Fibroblast of skin of back (primary cell): ENCODE measurements at places on chromosomes 1 and 21.

GRCh38 chr1:109270623-109271317 lies 12.2 kb downstream of the PSRC1 start:
- DNase-seq, result no peak

DNA sequence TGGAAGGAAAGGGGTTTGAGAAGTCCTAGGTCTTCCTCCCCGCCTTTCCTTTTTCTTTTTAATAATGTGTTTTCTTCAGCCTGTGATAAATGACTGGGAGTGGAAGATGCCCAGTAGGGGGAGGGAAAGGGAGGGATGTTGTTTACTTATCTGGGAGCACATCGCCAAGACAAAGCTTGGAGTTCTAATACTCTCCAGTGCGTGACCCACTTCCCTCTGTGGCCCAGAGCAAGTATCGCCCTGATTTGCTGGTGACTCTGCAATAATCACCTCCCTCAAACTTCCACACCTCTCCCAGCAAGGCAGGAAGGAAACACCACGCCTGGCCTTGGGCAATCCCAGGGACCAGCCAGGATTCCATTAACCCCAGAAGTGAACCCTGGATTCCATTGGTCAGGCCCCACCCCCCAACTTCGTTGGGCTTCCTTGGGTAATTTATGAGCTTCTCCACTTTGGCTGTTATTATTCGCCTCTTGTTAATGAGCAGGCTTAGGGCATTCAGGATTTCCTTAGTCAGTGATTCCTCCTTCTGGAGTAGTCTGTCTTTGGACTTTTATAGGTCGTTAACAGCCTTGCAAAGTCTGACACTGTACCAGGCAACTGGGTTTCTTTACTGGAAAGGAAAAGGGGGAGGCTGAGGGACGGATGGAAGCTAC lies 24.3 kb upstream of the GRHL3 start:
- no peak for DNase-seq

GRCh38 chr1:64745986-64746940 lies 1.4 kb downstream of the RAVER2 start:
- no peak for DNase-seq

GRCh38 chr1:219480011-219480410 lies 132.9 kb downstream of the ZC3H11B start:
- DNase-seq, result peak; percentile 36

DNA sequence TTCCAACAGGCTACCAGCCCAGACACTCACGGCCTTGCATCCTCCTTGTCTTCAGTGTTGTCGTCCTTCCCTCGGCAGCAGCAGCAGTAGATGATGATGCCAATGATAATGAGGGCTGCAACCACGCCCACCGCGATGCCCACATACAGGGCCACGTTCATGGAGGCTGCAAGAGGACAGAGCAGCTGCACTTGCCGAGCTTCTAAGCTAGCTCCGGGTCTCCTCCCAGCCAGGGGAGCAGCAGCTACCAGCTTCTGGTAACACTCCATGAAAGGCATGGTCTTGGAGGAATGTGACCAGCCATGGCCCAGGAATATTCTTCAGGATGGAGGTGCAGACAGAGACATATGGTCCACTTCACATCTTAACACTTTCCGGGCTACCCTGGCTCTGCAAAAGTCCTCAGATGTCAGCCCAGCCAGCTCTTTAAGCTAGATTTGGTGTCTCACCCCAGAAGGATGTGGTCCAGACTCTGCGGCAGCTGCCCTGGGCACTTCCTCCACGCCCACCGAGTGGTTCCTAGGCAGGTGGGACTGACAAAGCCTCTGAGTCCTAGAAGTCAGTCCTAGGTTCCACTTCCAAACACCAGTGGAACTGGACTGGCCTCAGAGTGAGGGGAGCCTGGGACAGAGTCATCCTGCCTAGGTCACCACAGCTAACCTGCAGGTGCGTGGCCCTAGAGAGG lies 35.1 kb downstream of the GPA33 start:
- no peak for DNase-seq

DNA sequence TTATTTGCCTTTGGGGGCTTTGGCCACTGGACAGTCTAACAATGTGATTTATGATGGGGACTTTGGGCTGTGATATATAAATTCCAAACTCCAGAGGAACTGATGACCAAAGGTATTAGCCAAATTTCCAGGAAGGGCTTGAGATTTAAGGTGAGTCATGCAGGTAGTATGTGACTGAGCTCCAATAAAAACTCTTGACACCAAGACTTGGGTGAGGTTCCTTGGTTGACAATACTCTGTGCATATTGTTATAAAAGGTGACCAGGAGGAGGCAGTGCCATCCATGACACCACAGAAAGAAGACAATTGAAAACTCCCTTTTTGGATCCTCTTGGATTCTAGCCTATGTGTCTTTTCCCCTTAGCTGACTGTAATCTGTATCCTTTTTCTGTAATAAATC lies 392.7 kb upstream of the LRRC7 start:
- DNase-seq, result no peak

DNA sequence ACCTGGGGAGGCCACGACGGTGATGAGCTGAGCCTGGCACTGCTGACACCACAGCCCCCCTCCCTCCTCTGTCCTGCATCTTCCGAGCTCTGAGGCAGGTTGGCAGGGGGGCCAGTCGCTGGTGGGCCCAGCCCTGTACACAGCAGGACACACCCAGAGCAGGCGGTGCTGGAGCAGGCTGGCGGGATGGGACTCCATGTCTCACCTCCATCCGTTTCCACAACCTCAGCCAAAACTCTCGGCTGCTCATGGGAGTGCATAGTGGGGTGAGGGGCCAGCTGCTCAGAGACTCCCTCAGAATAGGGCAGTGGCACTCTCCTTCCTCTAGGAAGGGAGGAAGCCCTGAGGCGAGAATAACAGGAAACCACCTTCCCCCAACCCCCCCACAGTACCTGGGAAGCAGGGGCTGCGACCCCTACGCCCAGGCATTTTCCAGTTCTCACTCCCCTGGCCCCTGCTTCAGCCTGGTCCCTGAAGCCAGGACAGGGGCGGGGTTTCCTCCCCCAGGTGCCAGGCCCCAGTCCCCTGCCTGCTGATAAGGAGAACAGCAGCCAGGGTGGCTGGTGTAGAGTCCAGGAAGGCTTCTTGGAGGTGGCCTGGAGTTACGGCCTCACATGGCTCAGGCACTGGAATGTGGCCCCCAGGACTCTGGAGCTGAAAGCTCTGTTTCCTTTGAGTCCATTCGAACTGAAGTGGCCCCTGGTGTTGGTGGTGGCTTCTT lies 3.2 kb upstream of the IBA57 start:
- peak; percentile 19 for DNase-seq

DNA sequence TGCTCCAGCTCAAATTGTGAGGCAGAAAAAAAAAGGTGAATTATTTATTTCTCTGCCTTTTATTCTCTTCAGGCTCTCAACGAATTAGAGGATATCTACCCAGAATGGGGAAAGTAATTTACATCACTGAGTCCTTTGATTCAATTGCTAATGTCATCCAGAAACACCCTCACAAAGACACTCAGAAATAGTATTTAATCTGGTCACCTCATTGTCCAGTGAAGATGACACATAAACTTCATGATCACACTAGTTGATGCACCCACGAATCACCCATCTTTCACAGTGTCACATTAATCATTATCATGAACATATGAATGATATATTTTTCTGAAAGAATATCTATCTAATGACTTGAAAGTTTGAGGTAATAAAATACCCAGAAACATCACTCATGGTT lies 868.5 kb downstream of the BRINP3 start:
- DNase-seq, result no peak

DNA sequence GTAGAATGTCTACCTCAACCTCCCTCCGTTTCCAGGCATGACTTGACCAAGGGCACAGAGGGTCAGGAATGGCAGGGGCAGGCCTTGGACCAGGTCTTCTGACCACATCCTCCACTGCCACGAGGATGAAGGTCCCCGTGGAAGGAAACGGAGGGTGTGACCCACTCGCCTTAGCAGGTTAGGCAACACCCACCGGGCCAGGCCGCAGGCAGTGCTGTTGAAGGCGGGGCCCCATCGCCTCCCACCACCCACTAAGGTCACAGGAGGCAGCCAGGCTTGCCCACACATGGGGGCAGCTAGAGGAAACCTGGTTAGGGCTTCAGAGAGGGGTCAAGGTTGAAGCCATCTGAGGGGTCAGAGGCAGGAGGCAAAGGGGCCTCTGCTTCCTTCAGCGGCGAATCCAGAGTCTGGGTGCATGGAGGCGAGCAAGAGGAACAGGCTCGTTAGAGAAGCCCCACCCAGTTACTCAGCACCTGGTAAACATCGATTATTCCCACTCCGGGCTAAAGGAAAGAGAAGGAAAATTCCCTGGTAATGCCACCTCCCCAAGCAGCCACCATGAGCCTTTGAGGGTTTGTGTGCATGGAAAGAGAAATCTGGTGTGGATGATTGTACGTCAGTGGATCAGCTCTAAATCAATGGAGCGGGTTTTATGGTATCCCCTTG lies 37.0 kb downstream of the RIPK4 start:
- DNase-seq, result no peak
